ENCODE measurements at places on chromosomes 3 and 15.

DNA sequence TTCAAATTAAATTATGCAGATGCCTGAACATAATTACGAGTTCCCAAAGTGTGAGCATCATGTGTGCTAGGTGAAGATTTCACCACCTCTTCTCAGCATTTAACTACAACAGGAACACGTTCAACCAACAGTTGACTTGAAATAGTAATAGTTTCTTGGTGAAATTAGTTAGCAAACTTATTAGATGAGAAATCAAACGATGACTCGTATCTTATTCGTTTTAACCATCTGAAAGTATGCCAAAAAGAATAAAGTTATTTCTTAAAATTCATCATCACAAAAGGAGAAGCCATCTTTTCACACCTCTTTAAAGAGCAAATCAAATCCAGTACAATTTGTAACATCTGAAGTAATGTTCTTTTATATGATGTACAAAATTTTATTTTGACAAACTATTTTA, 2.3 kb downstream of the BNC1 start:
- DNase-seq, result no peak

GRCh38 chr15:99181545-99181971, 67.8 kb downstream of the TTC23 start:
- DNase-seq, result peak; percentile 43

DNA sequence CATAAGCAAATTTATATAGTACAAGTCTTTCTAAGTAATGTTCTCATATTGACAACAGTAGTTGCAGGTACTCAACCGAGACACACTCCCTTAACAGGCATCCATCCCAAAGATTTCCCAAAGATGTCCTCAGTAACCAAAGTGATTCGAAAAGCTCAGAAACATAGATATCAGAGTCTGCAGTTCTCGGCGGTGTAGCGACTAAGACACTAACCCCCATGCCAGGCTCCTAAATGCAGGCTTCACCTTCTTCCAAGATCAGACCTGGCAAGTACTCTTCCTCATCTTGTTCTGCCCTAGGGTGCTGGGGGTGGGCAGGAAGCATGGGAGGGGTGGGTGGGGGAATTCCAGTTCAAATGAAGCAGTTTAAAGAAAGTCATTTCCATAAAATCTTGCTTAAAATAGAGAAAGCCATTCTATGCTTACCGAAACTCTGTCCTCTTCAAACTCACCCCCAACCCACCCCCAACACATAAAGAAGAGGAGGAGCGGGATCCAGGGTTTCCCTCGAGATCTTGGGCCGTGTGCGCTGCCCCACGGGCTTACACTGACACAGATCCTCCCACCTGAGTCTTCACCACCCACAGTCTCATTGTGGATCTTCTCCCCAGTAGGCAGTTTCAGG, 59.0 kb upstream of the BCL6 start:
- no peak for DNase-seq

- no peak for DNase-seq
These were observed 73.5 kb downstream of the DAPK2 start for GRCh38 chr15:63972801-63973200.
